ENCODE measurements at places on chromosomes 6 and 20. TPM values are rescaled to one million over a fixed set of nuclear protein-coding genes. Genes with fewer than 3 reads are reported as not detected.

Gene IRAK1BP1
- 15.0 TPM for total RNA-seq

Gene PLN
- total RNA-seq, result 0.74 TPM

Gene MUC21
- total RNA-seq, result not detected

Gene TMEM200A
- total RNA-seq, result 16.5 TPM

Gene PKIB
- total RNA-seq, result 2.0 TPM

Gene APOBEC2
- not detected for total RNA-seq

Gene DZANK1
- total RNA-seq, result 4.9 TPM

Gene MYLK4
- 0.49 TPM for total RNA-seq

Gene TUBB2B
- 2,668 TPM for total RNA-seq

Gene ACTL10
- 0.74 TPM for total RNA-seq

Gene KCTD20
- 59.7 TPM for total RNA-seq

Gene DEFB132
- not detected for total RNA-seq

Gene TBCC
- total RNA-seq, result 42.8 TPM

Data from temporal lobe (tissue), 4 donors.